ENCODE measurements at places on chromosomes 1 and 21.
A peak's percentile ranks its signal among the peaks of the same experiment; 100 is the strongest.

- DNase-seq = no peak
Observed at GRCh38 chr1:239587574-239588369, 201.4 kb downstream of the CHRM3 start.

DNA sequence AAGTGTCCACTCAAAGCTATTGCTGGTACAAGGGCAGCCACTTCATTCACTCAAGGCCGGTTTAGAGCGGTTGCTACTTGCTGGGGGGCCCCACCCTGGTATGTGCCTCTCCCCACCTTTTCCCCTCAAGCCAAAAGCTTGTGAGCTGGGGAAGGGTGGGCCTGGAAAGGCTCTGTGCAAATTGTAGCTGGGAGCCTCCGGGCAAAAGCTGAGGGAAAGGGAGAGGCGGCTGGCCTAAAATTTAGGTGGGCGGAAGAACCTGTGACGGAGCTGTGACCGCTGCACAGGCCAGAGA, 306 bp upstream of the SH3D21 start:
- DNase-seq = no peak

- DNase-seq = no peak
Observed at GRCh38 chr1:109631513-109632505, 12.2 kb downstream of the AMPD2 start.

- DNase-seq = no peak
Observed at GRCh38 chr1:226149806-226150205, 36.7 kb downstream of the ACBD3 start.

GRCh38 chr1:113676524-113676923, 82.8 kb downstream of the PHTF1 start:
- DNase-seq = no peak

- DNase-seq = no peak
Observed at GRCh38 chr1:46448109-46448911, 41.3 kb upstream of the DMBX1 start.

DNA sequence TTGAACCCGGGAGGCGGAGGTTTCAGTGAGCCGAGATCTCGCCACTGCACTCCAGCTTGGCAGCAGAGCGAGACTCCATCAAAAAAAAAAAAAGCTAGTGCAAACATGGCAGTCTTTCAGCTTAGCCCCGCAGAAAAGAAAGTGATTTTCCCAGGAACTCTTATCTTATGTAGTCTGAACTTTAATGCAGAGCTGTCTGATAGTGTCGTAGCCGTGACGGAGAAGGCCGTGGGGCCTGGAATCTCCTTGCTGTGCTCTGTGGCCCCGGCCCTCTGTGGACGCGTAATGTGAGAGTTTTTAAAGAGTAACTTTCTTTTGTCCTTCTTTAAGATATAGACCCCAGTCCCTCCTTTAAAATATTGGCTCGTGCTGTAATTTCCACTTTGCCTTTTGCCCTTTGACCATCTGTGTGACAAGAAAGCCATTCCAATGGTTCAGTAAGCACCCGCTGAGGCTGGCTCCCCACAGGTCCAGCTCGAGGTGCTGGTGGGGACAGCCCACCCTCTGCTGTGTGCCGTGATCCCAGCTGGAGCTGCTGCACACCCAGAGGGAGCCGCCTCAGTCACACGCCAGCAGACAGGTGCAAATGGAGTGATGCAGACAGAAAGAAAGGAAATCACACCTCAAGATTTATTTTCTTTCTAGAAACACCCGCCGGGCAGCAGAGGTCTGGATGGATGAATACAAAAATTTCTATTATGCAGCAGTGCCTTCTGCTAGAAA, 164.0 kb downstream of the PGBD5 start:
- DNase-seq = no peak

DNA sequence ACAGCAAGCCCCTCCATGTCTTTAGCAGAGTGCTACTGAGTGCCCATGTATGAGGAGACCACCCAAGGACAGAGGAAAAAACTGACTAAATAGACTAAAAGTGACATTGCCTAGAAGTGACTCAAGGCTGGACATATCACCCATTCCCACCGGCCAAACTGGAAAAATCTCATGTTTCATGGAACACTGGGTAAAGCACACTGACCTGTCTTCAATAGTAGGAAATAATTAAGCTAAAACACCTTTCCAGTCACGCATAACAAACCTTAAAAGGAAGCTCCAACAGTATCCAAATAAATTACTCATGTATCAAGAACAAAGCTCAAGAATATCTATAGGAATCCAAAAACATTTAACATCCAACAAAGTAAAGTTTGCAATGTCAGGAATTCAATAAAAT, 120.4 kb downstream of the SNX7 start:
- no peak for DNase-seq

- no peak for DNase-seq
Observed at GRCh38 chr1:44294588-44295007, 60.5 kb downstream of the ERI3 start.

DNA sequence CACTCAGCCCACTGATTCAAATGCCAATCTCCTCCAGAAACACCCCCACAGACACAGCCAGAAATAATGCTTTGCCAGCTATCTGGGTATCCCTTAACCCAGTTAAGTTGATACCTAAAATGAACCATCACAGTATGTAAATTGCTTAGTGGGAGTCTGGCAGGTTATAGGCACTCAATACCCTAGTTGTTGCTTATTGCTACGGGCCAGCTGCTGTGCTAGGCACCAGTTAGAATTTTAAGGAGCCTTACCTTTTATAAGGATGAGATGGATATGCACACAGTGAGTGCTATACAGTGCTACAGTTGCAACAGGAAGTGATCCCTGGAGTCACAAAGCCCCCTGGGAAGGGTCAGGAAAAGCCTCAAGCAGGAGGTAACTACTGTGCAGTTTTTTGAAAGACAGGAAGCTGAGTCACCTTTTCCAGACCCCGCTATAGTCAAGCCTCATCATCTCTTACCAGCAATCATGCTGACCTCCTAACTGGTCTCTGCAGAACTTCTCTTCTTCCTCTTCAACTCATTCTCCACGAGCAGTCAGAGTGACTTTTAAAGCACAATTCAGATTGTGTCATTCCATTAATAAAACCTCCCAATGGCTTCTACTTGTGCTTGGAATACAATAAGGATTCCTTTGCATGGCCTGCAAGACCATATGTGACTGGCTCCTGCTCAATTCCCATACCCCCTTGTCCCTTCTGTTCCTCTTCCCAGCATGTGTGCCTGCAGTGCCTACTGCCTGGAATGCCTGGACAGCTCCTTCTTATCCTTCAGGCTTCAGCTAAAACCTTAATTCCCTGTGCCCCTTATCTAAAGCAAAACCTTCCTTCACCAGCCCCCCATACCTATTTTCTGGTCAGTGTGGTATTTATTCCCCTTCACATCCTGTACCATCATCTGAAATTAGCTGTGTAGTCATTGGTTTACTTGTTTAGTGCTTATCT, 10.4 kb upstream of the TLR5 start:
- DNase-seq = no peak

DNA sequence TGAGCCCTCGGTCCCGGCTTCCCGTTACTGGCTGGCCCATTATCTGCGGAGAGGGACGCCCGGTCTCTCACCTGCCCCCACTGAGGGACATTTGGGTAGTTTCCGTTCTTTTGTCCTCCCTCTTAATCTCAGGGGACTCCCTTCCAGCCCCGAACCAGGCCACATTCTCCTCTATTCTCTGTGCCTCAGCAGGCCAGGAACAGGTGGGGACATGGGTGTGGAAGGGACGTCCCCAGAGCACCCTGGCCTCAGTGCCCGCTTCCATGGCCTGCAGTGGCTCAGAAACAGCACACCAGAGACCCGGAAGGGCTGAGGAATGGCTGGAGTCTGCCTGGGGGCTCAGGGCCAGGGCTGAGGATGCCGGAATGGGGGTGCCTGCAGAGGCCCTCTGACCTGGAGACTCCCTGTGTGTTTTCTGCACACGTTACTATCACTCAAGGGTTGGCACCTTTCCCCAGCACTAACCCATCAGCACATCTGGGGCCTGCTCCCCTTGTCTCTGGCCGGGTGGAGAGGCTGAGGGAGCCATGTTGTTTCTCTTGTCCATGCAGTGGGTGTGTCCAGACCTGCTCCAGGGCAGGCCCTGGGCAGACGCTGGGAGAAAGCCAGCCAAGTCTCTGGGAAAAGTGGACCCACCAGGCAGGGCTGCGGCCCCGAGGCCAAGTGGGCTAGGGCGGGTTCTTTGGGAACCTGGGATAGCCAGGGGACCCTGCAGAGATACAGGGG, 10.0 kb upstream of the DNMT3L start:
- DNase-seq = no peak

GRCh38 chr1:83017276-83017675, 981.7 kb downstream of the TTLL7 start:
- no peak for DNase-seq

DNA sequence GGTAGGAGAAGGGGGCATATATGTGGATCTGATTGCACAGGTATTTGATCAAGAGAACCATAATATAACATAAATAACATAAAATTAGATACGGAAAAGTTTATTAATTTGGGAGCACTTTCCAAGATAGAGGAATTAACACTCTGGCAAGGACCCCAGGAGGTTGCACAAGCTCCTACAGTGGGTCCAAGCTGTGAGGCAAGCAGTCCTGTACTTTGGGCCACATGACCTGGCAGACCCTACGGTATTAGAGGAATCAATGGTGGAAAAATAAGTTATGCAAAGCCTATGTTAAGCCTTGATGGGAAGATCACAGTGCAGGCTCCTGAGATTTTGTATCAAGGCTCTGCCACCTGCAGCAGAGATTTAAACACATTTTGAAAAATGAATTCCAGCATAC, 220.1 kb downstream of the COL24A1 start:
- no peak for DNase-seq

GRCh38 chr1:117933769-117934168, 4.2 kb downstream of the WDR3 start:
- DNase-seq = no peak

GRCh38 chr1:210677533-210677932, 348.8 kb downstream of the HHAT start:
- DNase-seq = no peak

DNA sequence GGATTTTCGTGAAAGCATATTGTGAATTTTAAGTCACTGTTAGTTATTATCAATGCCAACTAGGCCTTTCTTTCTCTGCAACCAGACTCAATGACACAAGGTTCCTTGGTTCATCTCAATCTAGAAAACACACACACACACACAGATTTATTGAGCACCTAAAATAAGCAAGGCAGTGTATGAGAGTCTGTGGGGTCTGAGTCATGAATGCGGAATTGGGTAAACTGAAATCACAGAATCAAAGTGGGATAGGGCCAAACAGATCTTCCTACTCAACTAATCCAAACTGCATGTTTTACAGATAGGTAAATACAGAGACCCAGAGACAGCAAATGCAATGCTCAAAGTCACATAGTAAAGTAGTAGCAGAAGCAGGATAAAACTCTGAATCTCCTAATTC, 48.5 kb upstream of the NRDC start:
- no peak for DNase-seq

- DNase-seq = no peak
Observed at GRCh38 chr1:238404481-238404880, 513.8 kb upstream of the ZP4 start.

- peak; percentile 23 for DNase-seq
Observed at GRCh38 chr1:55284856-55285255, 69.7 kb upstream of the USP24 start.

GRCh38 chr1:81467383-81467782, 333.4 kb upstream of the ADGRL2 start:
- no peak for DNase-seq

DNA sequence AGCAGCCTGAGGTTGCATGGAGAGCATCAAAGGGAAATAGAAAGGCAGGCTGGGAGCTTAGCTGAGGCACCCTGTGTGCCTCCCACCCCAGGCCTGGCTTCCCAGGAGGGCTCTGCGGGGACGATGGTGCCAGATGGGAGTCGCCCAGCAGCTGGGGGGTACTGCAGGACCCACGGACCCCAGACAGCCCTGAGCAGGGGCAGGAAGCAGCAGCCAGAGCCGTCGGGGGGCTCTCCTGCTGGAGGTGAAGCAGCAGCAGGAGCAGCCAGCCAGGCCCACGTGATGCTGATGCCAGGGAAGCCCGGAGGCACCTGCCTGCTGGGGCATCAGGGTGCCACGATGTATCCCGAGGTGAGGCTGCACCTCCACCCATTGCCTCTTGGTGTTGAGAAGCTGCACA, 20.4 kb downstream of the RAP1GAP start:
- no peak for DNase-seq

GRCh38 chr21:39640754-39641153, 28.0 kb downstream of the B3GALT5 start:
- no peak for DNase-seq

DNA sequence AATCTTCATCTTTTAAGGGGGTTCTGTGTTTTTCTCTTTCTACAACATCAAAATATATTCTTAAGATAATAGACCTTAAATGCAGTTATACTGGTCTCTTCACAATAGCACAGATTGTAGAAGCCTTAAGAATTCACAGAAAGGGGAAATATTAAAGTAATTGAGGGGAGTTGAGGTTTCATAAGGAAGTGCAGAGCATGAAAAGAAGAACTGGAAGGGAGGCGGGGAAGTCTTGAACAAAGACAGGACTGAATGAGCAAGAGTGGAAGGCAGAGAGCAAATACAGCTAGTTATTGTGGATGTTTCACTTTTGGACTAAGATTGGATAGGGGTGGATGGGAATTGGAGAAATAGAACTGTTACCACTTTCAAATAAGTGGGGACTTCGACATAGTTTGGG, 67.7 kb downstream of the PTGER3 start:
- DNase-seq = no peak

DNA sequence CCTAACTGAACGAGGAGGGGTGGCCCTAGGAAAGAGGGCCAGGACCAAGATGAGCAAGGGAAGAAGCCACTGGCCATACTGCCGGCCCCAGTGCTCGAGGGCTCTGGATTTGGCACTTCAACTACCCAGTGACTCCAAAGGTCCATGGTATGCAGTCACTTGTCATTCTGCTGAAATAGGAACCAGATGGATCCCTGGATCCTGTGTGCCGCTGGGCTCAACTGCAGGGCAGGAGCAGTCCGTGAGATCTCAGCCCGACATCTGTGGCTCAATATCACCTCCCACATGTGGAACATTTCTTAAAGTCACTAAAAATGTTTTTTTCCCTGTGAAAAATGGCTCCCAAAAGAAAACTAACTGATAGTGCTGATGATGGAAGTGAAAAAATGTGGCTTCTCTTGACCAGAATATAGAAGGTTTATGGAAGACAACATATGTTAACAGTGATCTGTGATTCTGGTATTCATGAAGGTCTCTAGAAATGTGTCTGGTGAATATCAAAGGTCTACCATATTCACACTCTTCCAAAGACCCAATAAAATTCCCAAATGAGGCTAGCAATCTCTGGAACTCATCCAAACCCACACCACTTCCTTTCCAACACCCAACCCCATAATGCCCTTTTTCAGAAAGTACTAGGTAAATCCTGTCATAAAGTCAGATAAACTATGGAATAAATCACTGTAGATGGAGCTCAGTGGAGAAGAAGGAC, 24.1 kb downstream of the PAFAH2 start:
- DNase-seq = no peak

- DNase-seq = no peak
Observed at GRCh38 chr1:169933984-169934725, 40.5 kb upstream of the SCYL3 start.

DNA sequence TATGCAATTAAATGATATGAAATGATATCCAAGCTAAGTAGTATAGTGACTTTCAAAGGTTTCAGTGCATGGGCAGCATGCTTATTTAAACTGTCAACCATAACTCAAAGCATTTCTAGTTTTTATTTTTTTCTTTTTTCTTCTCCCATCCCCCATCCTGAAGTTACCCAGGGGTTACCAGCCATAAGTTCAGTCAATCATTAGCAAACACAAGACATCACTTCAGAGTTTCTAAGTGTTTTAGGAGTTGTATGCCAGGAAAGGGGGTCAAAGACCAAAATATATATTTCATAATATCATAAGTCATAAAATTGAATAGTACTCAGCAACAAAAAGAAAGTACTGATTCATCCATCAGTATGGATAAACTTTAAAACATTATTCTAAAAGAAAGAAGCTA, 28.7 kb downstream of the DHX9 start:
- DNase-seq = no peak

- DNase-seq = no peak
Observed at GRCh38 chr21:42311160-42311559, 4.0 kb downstream of the TFF3 start.

All from CD4-positive, alpha-beta T cell treated with Interferon alpha-2 for 1 hour (primary cell).